ENCODE measurements at places on chromosomes 12 and 14.

- no peak for DNase-seq
These were observed 527.7 kb downstream of the SLC16A7 start for GRCh38 chr12:60123557-60123956.

DNA sequence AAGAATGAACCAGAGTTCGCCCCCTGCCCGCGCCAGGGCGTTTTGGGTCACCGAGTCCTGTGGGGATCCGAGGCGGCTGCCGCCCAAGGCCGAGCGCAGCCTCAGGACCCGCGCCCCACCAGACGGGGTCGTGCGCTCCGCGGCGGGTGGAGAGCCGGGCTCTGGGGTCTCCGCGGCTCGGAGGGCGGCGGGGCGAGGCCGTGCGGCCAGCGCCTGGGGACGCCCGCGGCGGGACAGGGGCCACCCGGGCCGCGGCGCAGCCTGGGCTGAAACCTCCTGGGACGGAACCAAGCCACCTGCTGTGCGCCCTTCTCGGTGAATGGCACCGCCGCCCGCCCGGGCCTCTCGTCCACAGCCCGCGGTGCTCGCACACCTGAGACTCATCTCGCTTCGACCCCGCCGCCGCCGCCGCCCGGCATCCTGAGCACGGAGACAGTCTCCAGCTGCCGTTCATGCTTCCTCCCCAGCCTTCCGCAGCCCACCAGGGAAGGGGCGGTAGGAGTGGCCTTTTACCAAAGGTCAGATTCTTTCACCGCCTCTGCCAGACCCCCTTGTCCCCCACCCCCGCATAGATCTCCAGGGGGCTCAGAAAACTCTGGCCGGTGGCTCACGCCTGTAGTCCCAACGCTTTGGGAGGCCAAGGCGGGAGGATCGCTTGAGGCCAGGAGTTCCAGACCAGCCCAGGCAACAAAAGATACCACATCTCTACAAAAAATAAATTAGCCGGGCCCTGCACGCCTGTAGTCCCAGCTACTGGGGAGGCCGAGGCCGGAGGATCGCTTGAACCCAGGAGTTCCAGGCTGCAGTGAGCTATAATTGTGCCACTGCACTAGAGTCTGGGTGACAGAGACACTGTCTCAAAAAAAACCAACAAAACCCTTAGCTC is 901 bp downstream of the B3GNT4 start:
- no peak for DNase-seq

- DNase-seq, result no peak
These were observed 77.8 kb downstream of the SERPINA3 start for GRCh38 chr14:94689985-94690400.

GRCh38 chr12:119149270-119149669 is 29.5 kb upstream of the HSPB8 start:
- DNase-seq, result no peak

- DNase-seq, result no peak
These were observed 592.0 kb downstream of the KCNH5 start for GRCh38 chr14:62453226-62453625.

DNA sequence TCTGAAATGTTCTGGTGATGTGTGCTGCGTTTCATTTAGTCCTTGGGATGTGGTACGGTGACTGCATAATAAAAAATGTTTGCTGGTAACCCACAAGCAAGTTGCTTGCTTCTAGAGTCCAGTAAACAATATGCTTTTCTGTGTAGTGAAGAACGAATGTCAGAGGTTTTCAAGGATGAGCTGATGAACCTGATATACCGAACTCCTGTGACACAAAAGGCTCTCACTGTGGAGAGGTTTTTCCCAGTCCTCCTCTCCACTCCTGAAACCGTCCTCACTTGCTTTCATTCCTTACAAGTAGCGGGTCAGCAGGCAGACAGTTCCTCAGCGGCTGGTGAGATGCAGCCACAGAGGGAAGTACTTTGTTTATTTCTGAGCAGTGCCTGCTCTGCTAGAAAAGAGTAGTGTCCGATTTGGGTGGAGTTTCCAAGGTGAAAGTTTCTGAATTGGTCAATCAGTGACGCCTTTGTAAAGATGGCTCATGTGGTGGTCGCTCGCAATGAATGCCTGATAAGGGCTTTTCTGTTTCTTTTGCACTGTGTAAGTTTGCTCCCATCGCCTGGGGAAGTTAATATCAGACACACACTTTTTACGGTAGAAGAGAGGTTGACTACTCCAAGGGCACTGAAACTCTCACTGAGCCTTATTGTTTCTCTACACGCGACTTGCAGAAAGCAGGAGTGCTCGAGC is 3.0 kb downstream of the ETV6 start:
- no peak for DNase-seq

- DNase-seq, result no peak
These were observed 101.6 kb upstream of the PLXNC1 start for GRCh38 chr12:94046626-94047410.

DNA sequence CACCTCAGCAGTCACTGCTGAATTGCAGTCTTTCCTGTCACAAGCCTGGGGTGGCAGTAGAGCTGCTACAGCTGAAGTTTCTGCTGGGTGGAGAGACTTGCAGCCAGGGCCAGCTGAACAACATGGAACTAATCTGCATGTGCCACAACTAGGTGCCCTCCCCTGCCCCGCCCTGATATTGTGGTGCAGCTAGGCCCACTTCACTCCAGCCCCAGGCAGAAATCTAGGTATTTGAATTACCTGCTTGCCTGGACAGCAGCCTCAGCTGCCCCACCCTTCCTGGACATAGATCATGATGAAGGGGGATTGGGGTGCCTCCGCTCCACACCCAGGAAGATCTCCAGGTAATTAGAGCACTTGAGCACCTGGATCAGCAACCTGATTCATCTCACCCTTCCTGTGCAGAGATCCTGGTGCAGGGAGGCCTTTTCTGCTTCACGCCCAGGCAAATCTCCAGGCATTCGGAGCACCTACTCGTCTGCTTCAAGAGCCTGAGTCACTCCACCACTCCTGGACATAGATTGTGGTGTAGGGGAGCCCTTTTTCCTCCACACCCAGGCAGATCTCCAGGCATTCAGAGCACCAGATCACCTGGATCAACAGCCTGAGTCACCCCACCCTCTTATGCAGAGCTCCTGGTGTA is 477.0 kb downstream of the SOX5 start:
- DNase-seq, result no peak

GRCh38 chr14:37083599-37083998 is 88.8 kb downstream of the SLC25A21 start:
- no peak for DNase-seq

GRCh38 chr14:105401699-105402098 is 3.4 kb downstream of the TEX22 start:
- DNase-seq, result no peak

DNA sequence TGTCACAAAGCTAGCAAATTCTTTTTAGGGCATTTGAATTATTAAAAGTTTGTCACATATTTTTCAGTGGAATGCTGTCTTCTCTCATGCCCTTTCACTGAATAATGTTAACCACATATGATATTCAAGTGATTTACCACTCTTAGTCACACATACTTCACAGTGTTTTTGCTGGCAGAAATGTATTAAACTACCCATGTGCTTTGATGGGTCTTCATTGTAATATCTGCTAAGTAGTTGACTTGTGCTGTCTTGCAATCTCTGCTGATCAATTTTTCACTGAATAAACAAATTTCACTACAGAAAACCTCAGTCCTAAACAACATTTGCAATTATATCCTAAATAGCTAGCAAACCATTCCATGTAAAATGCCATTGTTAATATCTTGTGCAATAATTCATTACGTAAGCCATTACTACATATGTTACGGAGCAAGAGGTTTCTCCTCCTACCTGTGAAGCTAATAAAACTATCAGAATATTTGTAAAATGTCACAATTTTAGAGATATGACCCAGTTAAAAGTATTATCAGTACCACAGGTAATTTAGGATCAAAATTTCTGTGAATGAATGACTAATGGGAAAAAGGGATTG is 64.6 kb upstream of the LMO3 start:
- no peak for DNase-seq

DNA sequence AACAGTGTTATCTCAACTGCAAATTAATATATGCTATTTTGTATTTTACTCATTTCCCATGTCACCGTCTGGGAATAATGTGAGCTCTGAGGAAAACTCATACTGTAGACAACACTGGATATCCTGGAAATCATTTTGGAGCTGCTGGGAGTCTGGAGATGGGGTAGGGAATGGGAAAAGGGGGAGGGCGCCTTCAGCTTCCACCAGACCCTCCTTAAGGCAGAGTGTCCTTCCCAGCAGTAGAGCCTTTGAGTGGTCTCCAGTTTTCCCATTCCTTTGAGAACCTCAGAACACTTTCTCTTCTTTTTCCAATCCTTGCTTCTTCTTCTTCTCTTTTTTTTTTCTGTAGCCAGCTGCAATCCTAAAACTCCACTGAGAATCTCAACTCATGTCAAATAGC is 5.4 kb upstream of the LRIG3 start:
- DNase-seq, result no peak

GRCh38 chr12:116160231-116160630 is 117.3 kb downstream of the MED13L start:
- DNase-seq, result no peak

DNA sequence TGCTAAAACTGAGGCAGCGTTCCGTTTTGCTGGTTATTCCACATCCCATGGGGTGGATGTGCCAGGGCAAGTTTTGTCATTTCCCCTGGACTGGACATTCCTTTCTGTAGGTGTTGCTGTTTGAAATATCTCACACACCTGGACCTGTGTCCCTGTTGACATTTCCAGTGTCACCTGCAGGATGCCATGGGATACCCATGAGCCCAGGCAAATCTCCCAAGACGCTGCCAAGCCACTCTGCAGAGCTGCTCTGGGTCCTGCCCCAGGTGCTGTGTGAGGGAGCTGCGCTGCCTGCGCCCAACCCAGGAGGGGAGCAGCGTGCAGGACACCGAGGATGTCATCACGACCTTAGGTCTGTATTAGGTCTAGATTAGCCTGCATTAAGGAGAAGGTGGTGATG is 5.2 kb upstream of the PACS2 start:
- DNase-seq, result no peak

DNA sequence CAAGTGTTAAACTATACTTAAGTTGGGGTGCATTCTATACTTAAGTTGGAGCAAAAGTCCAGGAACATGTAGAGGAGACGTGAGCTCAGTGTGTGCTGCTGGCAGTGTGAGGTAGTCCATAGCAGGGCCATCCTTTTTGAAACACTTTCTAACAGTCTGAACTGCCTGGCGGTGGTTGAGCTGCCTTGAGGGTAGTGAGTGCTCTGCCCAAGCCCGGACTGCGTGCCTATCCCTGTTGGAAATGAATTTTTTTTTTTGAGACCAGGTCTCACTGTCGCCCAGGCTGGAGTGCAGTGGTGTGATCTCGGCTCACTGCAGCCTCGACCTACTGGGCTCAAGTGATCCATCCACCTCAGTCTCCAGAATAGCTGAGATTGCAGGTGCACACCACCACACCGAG is 14.1 kb downstream of the KCNH3 start:
- no peak for DNase-seq

DNA sequence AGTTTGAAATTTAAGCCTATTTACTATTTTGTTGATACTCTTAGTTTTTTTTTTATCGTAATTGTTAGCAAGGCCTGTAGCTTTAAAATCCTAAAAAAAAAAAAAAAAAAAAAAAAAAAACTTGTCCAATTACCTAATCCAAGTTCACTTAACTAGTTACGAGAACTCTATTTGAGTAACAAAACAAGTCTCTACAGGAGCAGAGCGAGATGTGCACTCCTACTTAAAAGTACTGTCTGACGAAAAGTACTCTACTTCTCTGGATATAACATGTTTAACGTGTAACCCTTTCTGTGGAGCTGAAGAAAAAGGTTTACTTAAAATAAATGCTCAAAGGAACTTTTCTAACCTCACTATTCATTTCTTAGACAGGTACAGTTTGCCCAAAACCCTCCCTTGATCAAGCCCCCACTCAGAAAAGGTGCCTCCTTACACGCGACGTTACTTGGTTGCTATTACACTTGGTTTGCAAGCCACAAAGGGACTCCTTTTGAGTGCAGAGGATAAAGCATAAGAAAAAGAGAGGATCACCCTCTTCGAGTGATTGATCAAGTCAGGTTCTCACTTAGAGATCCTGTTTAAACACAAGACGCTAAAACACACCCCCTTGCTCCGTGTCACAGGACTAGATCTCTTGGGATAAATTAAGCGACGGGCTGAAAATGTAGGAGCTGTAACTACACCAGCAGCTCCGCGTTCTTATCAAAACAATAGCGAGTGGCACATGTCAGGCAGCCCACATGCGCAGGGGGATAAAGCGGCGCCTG is 2.2 kb downstream of the BAZ1A start:
- peak; percentile 67 for DNase-seq

DNA sequence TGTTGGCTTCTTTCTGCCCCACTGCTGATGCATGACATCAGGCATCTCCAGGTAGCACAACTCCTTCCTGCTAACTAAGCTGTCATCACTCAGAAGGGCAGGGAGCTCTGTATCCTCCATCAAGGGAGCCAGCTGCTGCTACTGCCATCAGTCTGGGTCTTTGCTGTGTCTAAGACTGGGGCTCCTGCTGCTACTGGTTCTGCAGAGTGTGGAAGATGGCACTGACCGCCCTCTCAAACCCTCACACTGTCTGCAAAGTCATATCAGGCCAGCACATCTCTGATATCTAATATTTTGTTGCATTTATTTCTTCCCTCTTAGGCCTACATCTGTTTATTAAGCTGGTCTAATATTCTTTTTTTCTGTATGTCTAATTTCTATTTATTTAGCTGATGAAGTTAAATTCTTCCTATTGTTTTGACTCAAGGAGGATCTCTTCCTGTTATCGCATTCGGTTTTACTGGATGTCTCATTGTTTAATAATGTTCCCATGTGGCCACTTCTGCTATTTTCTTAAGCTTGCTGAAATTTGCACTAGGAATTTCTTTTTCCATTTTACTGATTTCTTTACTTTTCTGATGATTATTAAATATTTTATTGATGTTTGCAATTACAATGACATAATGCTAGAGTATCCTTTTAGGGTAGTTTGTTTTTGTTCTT is 7.6 kb upstream of the E2F7 start:
- DNase-seq, result no peak

GRCh38 chr12:123942238-123942653 is 30.4 kb downstream of the CCDC92 start:
- no peak for DNase-seq

DNA sequence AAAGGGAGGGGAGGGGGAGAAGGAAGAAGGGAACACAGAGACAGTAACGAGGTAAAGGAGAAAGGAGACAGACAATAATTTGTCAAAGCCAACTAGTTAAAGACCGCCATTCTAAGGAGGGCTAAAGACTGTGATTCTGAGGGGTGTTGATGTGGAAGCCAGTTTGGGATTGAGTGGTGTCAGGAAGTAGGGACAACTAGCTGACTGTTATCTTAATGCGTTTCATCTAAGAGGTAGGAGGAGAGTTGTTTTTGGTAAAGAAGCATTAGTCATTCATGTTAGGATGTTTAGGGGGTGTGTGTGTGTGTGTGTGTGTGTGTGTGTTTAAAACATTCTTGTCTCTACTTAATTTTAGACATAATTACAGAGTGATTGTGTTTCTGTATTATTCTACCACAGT is 95.0 kb downstream of the INSM2 start:
- DNase-seq, result no peak
